ENCODE measurements at places on chromosomes 16 and 17.

DNA sequence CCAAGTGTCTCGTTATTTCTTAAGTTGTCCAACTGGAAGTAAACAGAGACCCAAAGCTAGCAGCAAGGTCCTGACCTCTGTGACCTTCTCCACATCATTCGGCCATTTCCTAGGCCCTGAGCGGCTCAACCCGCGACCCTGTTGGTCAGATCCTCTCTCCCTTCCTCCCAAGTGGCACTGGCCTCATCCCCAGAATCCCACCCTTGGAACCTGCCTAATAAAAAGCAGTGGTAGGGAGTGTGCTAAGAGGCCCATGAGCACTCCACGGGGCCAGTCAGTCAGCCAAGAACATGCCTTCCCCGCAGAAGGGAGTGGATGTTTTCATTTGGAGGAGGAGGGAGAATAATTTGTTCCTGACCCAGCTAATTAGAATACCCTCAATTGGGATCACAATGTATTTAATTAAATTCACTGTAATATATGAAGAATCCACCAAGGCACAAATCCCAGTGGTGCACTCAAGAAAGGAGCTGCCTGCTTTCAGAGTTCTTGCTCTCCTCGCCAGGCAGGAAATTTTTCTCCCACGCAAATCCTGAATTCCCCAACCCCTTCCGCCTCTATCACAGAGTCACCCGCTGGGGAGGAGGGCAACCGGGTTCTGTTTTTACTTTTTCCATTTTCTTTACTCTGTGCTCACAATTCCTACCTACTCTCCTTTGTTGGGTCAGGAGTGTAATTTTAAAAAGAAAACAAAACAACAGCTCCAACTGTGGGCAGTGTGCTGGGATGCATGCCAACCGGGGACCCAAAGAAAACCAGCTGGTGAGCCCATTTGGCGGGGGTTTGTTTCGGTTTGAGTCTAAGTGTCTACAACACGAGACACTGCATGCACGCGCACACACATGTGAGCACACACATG lies 153.4 kb downstream of the ZFHX3 start:
- no peak for DNase-seq

GRCh38 chr17:64051153-64051552 lies 30.7 kb upstream of the ICAM2 start:
- DNase-seq: no peak

- no peak for DNase-seq
Observed at GRCh38 chr17:76550712-76551615, 11.1 kb downstream of the PRCD start.

DNA sequence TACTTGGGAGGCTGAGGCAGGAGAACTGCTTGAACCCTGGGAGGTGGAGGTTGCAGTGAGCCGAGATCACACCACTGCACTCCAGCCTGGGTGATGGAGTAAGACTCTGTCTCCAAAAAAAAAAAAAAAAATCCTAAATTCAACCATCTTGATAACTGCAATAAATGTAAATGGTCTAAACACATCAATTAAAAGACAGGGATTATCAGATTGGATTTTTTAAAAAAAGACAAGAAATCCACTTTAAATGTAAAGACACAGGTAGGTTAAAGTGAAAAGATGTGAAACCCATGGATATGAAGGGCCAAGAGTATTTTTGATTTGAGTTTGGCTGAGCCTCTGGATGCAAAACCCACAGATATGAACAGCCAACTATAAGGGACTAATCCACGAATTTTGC lies 64.2 kb upstream of the ATP2A3 start:
- no peak for DNase-seq

- DNase-seq: no peak
Observed at GRCh38 chr17:67833946-67834631, 8.8 kb downstream of the BPTF start.

DNA sequence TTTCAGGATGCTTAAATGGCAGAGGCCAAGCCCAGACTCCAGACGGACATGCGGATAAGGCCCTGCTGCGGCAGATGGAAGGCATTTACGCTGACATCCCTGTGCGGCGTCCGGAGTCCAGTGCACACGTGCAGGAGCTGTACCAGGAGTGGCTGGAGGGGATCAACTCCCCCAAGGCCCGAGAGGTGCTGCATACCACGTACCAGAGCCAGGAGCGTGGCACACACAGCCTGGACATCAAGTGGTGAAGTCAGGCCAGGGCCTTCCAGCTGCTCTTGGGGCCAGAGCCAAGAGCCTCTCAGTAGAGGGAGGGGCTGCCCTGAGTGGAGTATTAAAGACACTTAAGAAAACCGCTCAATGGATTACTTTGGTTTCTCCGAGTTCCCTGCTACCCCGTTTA lies 29.4 kb downstream of the NARF start:
- DNase-seq: no peak

GRCh38 chr17:65197201-65197600 lies 60.0 kb downstream of the RGS9 start:
- no peak for DNase-seq

- no peak for DNase-seq
Observed at GRCh38 chr16:46896314-46896968, 12.3 kb downstream of the GPT2 start.

DNA sequence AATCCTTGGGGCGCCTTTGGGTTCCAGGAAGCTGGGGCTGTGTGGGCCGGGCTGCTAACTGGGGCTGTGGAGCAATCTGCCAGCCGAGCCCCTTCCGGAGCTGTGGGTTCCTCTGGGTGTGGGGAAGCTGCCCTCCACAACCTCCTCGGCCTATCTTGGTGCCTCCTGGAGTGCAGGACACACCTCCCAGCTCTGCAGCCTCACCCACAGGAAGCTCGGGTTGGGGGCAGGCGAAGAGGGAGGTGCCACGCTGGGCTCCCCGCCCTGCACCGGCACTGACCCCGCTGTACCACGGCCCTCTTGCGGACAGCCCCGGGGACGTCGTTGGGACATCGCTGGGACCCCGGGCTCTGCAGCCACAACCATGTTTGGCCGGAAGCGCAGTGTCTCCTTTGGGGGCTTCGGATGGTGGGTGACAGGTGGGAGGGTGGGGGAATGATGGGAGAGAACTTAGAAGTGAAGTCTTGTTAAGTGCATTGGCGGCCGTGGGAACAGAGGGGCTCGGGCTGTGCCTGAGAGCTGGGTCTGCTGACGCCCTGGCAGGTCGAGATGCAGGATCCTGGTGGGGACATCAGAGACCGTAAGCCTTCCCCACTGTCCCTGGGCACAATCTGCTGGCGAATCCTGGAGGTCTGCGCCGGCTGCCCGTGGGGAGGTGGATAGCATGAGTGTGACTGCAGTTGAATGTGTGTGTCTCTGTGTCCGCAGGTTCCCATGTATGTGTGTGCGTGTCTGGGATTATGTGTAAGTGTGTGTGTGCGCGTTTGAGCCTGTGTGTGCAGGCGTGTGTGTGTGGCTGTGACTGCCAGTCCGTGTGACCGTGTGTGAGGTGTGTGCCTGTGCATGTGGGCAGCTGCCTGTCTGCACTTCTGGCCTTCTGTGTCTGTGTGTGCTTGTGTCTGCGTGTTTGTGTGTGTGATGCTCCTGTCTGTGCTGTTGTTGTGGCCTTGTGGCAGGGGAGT lies at the start of gene RAP1GAP2:
Gene RAP1GAP2 (plus strand): TSS at position 275 of the 962 bp plus-strand sequence. CDS start 90 bp downstream, at position 365.
- peak; percentile 94 for DNase-seq

DNA sequence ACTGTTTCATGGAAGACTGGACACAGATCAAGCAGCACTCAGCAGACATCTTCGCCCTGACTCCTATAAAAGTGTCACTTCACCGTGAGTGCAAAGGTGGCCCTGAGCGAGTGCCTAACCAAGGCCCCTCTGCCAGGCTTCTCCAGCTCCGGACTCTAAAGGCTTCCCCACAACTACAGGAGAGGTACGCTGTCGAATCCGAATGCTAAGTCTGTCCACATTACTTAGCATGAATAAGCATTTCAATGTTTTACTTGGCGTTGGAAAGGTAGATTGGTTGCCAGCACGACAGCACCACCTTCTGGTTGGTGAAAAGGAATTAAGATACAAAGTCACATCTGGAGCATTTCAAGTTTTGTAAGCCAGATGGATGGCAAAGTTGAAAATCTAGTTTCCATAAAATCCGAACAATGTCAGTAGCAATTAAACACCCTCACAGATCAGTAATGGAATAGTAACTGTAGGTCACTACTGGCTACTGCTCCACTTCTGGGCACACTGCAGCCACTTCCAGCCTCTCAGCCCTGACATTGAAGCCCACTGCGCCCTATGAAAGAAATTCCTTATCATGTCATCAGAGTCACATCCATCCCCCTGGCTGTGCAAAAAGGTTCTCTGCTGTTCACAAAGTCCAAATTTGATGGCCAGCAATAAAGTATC lies 100.9 kb downstream of the PARN start:
- peak; percentile 34 for DNase-seq

DNA sequence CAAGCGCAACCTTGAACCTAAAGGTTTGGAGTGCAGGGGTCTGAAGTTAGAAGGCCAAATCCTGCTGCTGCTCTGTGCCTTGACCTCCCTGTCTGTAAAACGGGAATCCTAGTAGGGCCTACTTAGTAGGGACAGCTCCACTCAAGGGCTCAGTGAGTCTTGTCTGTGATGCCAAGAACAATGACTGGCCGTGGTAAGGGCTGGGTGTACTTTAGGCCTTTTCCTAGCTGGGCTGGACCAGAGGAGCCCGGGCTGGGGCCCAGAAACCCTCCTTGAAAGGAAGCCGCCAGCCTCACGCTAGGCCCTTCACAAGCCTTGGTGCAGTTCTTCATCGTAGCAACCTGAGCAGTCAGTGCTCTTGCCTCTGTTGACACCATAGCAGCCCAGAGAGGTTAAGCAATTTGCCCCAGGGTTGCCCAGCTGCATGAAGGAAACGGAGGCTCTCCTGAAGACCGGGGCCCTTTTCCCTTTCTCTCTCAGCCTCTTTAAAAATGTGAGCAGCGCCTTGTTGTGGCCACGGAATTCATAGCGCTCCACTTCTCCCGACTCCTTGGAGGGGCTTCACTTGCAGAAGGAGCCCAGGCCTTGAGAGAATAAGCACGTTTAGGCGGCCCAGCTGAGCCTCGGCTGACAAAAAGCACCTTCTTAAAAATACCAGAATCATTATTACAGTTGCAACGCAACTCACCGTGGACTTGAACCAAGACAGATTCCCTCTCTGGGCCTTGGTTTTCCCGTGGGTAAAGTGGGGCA lies 4.4 kb downstream of the NECAB2 start:
- no peak for DNase-seq

GRCh38 chr17:9958586-9959281 lies 53.7 kb upstream of the RCVRN start:
- no peak for DNase-seq

GRCh38 chr17:77897741-77898301 lies 60.7 kb upstream of the TNRC6C start:
- no peak for DNase-seq

- no peak for DNase-seq
Observed at GRCh38 chr16:78289373-78289772, 189.9 kb downstream of the WWOX start.

GRCh38 chr17:32357615-32358014 lies 7.7 kb downstream of the ZNF207 start:
- no peak for DNase-seq

- DNase-seq: no peak
Observed at GRCh38 chr17:30565073-30565935, 88.1 kb downstream of the GOSR1 start.

DNA sequence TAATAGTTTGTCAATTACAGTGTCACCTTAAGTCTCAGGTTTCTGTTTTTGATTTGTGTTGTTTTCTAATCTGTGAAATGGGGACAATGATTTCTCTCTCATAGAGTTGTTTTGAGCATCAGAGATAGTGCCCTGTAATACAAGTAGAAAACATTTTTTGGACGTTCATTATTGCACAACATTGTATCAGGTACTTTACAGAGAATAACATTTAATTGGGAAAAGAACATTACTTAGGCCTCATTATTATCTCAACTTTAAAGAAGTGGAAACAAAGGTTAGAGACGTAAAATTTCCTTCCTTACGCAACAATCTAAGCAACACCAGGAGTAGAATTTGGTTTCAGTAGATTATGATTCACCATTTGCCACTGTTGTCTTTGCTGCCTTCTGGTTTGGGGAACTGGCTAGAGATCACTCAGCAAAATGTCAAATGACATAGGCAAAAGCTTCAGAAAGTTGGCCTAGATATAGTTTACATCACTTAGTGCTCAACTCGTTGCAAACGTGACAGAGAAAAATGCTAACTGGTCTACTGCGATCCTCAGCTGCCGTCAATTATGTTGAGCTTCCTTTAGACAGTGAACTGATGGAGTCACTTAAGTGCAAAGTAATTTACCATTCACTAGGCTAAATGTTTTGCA lies 1026.8 kb downstream of the CDH11 start:
- no peak for DNase-seq

DNA sequence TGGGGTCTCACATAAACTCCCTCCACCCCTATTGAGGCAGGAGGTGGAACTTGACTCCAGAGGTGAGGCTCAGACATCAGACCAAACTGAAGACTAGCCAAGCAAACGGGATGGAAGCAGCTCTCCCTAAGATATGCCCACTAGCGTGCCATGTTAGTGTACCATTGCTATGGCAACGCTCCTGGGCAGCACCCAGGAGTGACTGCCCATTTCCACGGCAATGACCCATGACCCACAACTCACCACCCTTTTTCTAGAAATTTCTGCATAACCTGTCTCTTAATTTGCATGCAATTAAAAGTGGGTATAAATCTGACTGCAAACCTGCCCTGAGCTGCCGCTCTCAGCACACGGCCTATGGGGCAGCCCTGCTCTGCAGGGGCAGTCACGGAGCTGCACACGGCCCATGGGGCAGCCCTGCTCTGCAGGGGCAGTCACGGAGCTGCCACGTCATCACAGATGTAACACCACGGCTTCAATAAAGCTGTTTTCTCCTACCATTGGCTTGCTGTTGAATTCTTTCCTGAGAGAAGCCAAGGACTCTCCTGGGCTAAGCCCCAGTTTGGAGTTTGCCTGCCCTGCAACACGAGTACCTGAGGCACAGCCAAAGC lies 164.3 kb downstream of the RBFOX3 start:
- no peak for DNase-seq

- DNase-seq: no peak
Observed at GRCh38 chr17:73591296-73592078, 52.8 kb downstream of the SDK2 start.

GRCh38 chr16:85146922-85147651 lies 34.8 kb upstream of the CIBAR2 start:
- DNase-seq: no peak

GRCh38 chr17:17110520-17110919 lies 68.3 kb downstream of the MPRIP start:
- no peak for DNase-seq

- no peak for DNase-seq
Observed at GRCh38 chr17:79399610-79400144, 211.2 kb downstream of the RBFOX3 start.

GRCh38 chr17:73481676-73482075 lies 162.6 kb downstream of the SDK2 start:
- no peak for DNase-seq

GRCh38 chr17:77944390-77945222 lies 13.9 kb upstream of the TNRC6C start:
- DNase-seq: no peak

- DNase-seq: no peak
Observed at GRCh38 chr17:38539386-38539785, 66.4 kb downstream of the SRCIN1 start.

DNA sequence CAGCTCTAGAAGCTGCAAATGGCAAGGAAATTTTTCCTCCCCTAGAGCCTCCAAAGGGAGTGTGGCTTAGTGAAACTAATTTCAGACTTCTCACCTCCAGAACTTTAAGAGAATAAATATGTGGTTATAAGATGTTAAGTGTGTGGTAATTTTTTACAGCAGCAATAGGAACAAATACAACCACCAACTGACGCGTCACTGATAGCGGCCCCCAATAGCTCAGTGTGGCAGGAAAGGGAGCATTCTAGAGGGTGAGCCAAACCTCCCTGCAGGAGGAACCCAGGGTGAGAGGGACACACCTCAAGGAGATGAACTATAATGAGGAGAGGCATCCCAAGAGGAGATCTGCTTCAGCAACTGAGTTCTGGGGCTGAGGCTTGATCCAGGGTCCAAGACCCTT lies 4.0 kb downstream of the CCL4 start:
- no peak for DNase-seq

GRCh38 chr17:60934723-60935122 lies 257.1 kb downstream of the BCAS3 start:
- DNase-seq: no peak

Measured in bone marrow (tissue), 2 donors.